GM10248 (cell line): ENCODE measurements at places on chromosomes 5 and 9.
A peak's percentile ranks its signal among the peaks of the same experiment; 100 is the strongest.

- no peak for DNase-seq
These were observed 490.0 kb upstream of the COX7C start for GRCh38 chr5:86127696-86128095.

DNA sequence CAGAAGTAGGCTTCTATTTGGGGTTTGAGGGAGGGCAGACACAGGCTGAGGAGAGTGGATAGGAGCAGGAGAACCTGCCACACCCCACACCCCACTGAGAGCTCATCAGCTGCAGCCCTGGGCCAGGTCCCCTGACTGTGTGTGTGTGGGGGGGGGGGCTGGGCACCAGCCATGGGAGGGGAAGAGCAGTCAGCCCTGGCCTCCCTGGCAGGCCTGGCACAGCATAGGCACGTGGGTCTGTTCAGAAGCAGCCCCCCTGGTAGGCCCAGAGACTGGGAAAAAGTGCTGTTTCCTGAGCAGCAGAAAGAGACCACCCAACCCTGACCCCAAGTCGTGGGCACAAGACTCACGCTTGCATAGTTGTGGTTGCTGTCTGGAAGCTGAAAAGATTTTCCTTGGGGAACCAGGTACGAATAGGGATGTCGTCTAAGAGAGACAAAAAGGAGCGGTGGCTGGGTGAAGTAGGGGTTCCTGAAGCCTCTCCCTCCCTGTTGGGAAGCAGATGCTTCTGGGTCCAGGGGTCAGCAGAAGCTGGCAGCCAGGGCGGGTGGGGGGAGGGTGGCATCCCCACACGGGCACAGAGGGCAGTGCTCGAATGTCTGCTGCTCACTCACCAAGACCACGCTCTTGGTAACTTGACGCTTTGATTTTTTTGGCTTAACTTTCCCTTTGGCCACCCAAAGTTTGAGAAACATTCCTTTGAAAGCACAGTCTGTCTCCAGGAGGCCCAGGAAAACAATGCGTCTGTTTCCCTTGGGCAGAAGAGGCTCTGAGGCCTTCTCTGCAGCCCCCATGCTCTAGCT, 2.9 kb downstream of the NSMF start:
- no peak for DNase-seq

- DNase-seq: peak; percentile 43
These were observed at the start of gene TNFSF15 for GRCh38 chr9:114805670-114806525. TNFSF15 (minus strand) TSS chr9:114806039; CDS start chr9:114806012, 27 bp downstream.

- no peak for DNase-seq
These were observed 459.7 kb downstream of the BNC2 start for GRCh38 chr9:16410601-16411280.

DNA sequence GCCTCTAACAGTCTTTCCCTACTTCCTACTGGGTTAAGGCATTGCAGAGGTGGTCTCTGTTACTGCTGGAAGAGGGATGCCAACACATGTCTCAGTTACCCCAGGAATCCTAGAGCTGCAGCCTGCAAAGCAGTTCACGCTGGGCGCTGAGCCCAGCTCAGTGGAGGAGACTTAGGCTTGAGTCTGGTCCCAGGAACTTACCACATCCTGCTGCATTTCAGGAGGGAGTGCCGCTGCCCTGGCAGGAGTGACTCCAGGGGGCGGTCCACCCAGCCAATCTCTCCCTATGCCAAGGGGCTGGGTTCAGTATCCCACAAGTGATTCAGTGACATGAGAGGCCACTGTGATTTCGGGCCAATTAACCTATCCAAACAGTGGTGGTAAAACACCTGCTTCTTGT, 7.6 kb downstream of the TTC16 start:
- no peak for DNase-seq

DNA sequence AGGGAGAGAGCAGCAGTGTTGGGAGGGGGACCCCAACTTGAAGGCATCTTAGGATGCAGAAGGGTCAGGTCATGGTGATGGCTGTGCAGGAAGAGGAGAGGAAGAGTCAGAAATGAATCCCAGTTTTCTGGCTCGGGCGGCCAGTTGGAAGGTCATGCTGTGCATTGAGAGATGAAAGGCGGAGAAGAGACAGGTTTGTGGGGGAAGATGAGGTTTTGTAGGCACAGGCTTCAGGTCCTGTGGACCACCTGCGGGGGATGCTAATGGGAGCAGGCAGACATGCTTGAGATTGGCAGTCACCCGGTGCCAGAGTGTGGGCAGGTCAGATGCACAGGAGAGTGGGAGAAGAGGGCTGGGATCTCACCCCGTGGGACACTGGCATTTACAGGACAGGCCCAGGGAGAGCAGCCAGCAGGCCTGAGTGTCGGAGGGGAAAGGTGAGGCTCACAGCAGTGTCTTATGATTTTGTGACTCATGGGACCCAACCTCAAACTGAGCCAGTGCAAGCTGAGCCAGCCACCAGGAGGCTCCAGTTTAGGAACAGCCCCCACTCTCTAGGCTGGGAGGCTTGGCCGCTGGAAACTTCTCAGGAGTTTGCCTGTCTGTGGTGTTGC, 17.5 kb downstream of the STXBP1 start:
- DNase-seq: no peak

DNA sequence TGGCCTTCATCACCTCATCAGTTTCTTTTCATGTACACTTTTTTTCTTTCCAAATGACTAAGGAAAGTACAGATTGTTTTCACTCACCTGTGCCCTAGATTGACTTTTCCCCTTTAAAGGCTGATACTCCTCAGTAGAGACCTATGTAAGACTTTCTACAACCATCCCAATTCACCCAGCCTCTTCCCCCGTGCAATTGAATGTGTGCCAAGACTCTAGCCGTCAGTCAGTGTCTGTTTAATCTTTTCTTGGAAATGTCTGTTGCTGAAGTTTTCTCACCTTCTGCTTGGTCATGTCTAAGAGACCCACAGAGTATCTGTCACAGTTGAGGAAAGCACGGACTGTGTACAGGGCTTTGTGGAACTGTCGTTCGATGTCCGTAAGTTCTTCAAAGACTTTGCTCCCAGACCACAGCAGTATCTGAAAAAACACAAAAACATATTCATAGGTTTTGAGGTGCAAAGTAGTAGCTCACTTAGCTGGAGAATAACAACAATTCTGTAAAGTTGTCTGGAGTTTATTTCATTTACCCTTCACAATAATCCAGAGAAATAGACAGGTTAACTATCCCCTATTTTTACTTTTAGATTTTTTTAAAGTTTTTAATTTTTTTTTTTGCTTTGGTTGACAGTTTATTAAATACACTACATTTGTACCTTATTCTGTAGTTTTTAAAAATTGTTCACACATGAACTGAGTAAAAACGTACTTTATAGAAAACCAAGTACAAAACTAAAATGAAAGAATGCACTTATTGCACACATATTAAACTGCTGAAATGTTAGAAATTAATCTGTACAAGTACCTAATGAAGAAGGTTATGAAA, 13.6 kb downstream of the PDE6A start:
- DNase-seq: no peak

DNA sequence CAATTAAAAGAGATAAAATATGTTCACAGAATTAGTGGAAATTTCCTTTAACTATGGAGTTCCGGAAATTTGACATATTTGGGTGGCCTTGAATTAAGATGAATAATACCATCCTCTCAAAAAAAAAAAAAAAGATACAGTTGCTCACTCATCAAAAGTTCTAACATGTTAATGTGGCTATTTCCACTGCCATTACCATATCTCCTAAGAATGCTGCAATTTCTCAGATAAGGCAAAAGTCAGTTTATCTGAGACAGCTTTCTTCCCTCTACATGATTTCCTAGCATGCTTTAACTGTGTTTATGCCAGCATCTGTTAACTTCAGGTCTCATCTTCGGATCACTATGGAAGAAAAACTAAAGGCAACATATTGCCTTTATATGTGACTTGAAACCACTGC, 2.6 kb downstream of the FASTKD3 start:
- no peak for DNase-seq

- peak; percentile 52 for DNase-seq
These were observed 52.6 kb downstream of the LMX1B start for GRCh38 chr9:126666155-126666803.

DNA sequence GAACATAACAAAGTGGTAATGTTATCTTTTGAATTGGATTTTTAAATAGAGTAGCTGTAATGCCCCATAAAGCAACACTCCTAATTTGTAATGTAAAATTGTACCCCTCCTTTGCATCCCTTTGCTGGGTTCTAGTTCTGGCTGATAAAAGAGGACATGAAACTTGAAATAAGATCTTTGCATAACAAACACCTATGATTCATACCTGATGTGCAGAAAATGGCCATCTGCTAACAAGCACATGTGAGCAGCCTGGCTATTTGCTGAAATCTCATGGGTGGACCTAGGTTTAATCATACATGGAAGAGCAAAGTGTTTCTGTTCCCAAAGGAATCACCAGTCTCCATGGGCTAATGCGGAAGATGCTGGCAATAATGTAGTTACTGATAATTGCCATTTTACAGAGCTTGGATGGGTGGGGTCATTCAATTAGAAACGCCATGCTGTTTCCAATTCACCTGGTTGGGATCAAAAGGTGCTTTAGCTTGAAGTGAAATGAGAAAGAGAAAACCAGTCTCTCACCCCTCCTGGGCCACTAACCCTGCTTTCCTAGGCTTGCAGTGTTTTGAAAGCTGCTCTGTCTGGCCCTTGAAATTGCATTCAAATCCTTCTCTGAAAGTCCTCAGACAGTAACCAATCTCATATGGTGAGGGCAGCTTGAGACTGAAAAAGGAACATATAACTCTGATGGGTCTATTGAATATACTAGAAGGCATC, 585.1 kb downstream of the TLE4 start:
- DNase-seq: no peak

- DNase-seq: no peak
These were observed 71.5 kb downstream of the IL6ST start for GRCh38 chr5:55923177-55923771.

DNA sequence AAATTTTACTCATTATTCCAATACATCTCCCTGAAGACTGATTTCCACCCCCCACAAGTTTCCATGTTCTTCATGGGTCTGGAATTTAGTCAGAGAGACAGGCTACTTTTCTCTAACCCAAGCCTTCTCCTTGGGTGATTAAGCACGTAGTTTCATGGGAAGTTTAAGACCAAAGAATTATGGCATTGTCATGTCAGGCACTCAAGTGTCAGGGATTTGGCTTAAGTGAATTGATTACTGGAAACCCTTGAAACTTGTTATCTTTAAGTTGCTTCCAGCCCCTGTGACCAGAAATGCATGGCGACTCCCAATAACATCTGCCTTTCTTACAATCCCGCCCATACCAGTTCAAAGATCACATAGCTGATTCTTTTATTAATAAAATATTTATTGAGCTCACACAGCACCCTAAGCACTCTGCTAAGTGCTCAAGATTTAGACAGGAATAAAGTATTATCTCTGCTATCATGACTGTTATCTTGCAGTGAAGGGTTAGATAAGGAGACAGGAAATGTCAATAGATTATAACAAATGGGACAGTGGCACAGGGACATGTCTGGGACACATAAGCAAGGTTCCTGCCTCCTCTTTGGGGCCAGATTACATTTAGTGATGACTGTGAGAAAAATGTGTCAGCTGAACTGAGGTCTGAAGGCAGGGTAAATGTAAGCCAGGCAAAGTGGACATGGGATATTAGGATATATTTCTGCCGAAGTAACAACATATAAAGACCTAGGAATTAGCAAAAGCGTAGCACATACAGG, 241.2 kb upstream of the TNC start:
- DNase-seq: no peak

DNA sequence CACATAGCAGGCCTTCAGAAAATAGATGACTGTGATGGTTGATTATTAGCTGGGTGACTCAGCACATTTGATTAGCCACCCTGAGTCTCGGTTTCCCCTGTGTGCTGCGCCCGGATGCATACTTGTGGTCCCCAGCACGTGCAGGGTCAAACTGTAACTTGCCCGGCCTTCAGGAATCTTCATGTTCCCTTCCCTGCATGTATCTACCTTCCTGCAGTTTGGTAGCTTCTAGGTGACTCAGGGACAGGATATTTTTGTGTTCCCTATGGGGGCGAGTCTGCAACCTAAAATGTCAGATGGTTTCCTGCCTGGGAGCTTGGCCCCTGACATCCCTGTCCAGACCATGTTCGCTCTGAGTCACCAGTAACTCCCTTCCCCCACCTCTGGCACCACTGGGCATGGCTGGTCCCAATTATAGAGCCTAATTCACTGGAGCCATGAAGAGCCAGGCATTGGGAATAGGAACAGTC, 13.2 kb downstream of the PTGS1 start:
- no peak for DNase-seq

- DNase-seq: no peak
These were observed 82.2 kb downstream of the SLC28A3 start for GRCh38 chr9:84258371-84258770.

DNA sequence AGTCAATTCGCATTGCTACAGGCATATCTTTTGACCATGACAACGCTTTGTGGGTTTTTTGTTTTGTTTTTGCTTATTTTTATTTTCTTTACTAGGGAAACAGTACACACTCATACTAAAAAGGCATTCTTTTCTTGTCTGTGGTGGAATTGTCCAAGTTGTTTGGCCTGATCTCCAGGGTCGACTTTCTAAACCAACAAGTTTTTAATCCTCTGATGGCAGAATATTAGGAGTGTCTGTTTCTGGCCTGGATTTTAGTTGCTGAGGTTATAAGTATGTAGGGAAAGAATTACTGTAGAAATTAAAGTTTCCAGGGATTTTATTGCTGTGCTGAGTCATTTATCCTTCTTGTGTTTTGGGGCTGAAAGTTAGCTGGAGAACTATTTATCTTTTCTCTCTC, 218.5 kb downstream of the TAF11L14 start:
- no peak for DNase-seq

GRCh38 chr5:54541823-54542783, 24.5 kb downstream of the SNX18 start:
- no peak for DNase-seq

GRCh38 chr5:38555354-38556087, 925 bp downstream of the LIFR start:
- DNase-seq: peak; percentile 8

DNA sequence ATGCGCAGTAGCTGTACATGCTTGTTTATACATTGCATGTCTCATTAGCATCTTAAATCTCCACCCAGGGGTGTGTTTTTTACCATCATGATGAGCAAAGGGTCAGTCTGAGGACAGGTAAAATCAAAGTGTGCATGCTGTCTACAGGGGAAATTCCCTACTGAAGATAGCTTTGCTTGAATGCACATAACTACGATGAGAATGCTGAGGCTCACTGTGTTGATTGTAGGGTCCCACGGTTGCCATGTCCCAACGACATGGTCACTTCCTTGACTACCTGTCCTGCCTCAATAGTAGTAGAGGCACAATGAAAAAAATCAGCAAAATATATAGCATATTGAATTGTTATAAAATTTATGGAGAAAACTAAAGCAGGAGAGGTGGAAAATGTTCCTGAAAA, 95.6 kb upstream of the TUSC1 start:
- DNase-seq: no peak

GRCh38 chr5:22662391-22662790, 190.8 kb downstream of the CDH12 start:
- DNase-seq: no peak

DNA sequence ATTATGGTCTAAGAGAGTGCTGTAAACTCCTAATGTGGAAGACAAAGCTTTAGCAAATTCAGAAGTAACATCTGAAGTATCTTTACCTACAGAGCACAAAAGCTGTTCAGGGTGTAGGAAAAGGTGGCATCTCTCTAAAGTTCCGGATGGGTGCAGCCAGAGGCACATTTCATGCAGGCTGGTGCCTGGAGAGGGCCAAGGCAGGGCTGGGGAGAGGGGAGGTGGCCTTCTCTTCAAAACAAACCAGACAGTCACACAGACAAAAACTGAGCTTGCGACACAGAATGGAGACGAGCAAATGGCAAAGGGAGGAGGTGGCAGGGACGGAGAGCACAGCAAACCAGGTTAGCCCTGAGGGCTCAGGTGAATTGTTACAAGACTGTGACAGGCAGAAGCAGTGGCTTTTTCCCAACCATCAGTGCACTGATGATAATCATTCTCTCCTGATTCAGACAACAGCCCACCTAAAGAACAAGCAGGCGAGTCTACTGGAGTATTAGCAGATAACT, 121.5 kb upstream of the PCA3 start:
- no peak for DNase-seq
